Left forelimb (tissue), 1 donor: ENCODE measurements at places on chromosomes 16 and 17.

GRCh38 chr17:81295676-81296381 is 722 bp upstream of the SLC38A10 start:
- DNase-seq: no peak

DNA sequence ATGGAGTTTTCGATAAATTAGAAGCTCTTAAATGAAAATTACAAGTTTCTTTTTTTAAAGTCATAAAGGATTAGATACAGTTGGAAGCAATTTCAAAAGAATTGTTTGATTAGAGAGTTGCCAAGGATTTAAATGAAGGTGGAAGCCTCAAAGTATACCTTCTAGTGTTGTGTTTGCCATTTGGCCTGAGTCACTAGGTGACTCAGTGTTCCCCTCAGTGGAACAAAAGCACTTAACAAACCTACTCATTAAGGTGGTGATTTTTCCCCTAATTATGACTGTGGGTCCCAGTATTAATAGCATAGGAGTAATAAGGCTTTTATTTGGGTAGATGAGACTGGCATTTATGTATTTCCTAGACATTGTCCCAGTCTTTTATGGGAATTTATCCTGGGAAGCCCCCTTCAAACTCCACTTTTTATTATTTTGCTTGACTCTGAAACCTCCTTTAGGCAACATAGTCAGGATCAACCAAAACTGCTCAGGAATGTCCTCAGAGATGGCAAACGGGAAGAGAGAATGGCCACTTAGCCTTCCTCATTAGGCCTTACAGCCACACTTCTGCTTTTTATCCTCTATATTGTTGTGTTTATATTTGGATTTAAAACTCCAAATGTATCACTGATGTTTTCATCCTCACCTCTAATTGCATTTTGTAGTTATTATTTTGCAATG is 161.0 kb downstream of the FTO start:
- DNase-seq: no peak

DNA sequence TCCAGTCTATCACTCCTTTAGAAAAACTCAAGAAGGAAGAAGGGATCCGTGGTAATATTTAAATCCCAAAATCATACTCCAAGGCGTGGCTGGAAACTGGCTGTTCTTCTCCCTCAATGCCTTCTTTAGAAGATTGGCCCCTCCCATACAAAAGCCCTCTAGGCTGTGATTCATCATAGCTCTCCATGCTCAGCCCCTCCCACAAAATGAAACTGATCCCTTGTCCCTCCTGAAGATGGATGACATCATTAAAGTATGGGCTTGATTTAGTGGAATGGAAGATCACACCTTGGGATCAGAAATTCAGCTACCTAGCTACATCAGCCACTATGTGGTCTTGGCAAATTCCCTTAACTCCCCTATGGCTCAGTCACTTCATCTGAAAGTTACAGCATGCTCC is 4.1 kb downstream of the GRIN2A start:
- no peak for DNase-seq

GRCh38 chr17:4560837-4561256 is 470 bp upstream of the GGT6 start:
- DNase-seq: no peak

DNA sequence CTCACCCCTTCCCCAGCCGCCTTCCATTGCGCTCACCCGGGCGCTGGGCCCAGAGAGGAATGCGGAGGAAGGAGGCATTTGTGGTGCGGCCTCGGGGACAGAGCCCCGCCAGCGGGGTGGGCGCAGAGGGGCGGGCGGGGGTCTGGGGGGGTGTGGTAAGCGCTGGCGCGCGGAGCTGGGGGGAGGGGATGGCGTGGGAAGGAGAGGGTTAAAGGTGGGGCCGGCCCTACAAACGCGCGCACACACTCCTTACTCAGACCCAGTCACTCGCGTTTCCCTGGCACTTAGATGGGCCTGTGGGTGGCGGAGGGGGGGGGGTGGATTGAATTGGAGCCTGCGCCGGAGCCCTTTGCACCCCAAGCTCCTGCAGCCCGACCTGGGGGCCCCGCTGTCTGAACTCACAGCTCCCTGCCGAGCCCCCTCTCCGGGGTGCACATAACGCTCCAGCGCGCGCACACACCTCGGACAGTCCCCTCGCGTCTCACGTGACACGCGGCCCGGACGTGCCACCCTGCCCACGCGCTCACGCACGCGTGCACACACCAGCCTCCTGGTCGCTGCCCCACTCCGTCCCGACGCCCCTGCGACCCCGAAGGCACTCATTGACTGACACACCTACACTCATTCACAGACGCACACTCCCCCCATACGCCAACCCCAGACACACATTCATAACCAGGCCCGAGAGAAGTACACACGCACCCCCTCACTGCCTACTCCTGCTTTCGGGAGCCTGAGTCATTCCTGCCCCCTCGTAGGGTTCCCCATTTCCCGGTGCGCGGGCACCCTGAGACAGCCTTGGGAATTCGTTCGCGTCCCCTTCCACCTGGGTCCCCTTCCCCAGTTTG is 844 bp downstream of the TBKBP1 start:
- DNase-seq: peak; percentile 91

- DNase-seq: peak; percentile 71
Observed at GRCh38 chr17:13044572-13045065, 26.8 kb upstream of the ELAC2 start.

GRCh38 chr17:81239714-81240555 is 817 bp downstream of the NDUFAF8 start:
- no peak for DNase-seq

- peak; percentile 87 for DNase-seq
Observed at GRCh38 chr17:45371414-45372324, 54.8 kb upstream of the MAP3K14 start.

DNA sequence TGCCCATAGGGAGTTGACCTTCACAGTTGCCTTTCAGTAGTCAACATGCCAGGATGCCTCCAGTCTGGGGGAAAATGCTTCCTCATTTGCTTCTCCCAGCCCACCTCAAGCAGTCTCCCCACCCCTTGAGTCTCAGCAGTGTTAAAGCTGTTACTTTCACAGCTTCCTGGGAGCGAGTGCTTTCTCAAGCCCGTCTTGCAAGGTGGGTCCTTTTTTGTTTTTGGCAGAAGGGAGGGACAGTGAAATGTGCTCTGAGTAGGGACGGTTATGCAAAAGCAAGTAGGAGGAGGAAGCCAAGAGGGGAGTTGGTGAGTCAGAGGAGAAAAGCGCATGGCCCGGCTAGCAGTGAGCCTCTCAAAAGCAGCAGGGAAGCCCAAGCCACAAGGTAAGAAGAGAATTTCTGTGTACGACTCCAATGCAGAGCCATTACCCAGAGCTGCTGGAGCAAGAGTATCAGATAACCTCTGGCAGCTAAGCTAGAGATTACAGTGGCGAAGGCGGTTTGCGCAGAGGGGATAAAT is at the start of gene CHST4:
Gene CHST4 (plus strand): TSS at position 316 of the 521 bp plus-strand sequence. CDS start 10,252 bp downstream, outside the sequence.
- DNase-seq: no peak

DNA sequence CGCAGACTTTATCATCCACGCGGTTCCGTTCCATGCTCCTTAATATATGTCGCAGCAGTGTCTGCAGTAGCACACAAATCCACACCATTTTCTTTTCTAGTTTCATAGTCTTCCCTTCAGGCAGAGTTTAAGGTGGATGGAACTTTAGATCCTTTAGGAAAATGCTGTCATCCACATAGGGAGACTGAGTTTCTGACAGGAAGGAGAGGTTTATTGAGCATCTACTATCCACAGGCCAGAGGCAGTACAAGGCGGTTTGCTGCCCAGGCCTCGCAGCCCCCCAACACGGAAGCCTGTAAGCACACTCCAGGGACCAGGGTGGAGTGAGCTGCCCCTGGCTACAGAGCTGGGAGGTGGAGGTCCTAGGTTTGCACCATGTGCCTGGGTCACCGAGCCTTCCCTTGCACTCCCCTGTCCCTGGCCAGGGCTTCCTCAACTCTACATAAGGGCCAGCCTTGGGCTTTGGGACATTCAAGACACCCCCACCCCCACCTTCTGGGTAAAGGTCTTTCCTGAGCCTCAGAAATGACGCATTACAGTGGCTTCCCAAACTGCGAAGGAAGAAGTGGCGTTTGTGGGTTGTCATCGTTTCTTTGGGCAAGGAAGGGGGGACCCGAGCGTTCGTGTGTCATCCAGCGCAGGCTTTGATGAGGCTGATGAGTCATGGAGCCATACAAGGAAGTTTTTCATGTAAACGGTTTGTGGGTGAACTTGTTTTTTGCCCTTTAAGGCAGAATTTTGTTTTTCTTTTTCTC is 146.5 kb upstream of the PLCG2 start:
- no peak for DNase-seq

DNA sequence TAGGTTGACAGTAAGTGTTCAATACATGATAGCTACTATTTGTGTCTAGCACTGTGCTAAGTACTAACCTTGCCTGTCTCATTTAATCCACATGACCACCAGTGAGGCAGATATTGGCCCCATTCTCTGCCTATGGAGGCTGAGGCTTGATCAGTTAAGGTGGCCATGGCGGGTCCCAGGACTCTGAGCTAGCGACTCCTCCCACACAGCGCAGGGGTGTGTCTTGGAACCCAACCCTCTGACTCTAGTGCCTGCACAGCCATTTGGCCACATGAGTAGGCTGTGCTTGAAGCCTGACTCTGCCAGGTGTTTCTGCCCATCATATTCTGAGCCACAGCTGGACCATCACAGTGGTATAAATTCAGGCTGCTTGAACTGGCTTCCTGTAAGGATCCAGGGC is 6.4 kb downstream of the NHERF1 start:
- no peak for DNase-seq

DNA sequence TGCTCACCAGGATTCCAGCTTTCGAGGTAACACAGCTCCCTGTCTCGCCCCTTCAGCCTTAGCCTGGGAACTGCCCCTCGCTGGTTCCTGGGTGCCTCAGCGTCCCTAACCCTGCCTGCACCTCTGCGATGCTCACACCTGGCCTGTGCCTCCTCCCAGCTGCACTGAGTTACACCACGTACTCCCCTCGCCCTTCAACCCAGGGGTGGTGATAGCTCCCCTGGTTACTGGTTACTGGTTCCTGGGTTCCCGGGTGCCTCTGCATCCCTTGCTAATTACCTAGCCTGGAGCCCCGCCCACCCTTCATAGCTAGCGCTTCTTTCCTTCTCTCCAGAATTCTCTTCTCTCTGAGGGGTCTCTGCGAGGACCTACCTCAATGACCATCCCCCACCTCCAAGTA is 65.3 kb upstream of the PLCG2 start:
- no peak for DNase-seq
